ENCODE measurements at places on chromosomes 7 and 10.
A peak's percentile ranks its signal among the peaks of the same experiment; 100 is the strongest.

- peak; percentile 24 for DNase-seq
Observed at GRCh38 chr10:7408291-7409044, 2.4 kb downstream of the SFMBT2 start.

DNA sequence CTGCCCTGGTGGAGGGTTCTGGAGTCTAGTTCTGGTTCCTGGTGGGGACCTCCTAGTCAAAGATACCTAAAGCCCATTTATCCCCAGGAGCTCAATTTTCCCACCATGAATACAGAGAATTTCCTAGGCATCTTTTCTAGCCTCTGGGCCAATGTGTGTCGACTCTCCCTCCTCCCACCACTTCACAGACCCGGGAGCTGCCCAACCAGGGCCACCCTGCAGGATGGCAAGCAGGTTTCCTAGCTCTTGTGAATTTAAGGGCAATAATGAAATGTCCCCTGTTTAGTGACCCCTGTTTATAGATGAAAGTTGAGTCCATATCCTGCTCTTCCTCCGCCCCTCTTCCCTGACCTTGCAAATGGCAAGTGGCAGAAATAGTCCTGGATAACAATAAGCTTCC lies 9.4 kb downstream of the DLX5 start:
- no peak for DNase-seq

DNA sequence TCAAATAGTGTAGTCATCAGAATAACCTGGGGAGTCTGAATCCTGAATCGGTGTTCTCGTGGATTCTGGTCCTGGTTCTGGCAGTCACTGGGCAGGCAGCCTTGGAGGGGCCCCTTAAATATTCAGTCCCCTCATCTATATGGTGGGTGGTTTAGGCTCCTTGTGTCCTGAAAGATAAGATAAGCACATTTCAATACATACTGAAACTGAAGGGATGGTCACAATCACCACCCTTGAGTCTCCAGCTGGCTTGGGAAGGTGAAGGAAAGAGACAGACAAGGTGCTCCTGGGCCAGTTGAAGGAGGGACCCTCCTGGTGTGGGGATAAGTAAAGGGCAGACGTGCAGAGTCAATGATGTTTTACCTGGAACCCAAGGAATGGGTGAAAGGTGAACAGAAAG lies 146.7 kb downstream of the CXCL12 start:
- DNase-seq = no peak

- DNase-seq = no peak
Observed at GRCh38 chr7:48617508-48617907, 306.8 kb upstream of the CDC14C start.

GRCh38 chr10:60130130-60130579 lies 223.8 kb upstream of the CCDC6 start:
- no peak for DNase-seq

DNA sequence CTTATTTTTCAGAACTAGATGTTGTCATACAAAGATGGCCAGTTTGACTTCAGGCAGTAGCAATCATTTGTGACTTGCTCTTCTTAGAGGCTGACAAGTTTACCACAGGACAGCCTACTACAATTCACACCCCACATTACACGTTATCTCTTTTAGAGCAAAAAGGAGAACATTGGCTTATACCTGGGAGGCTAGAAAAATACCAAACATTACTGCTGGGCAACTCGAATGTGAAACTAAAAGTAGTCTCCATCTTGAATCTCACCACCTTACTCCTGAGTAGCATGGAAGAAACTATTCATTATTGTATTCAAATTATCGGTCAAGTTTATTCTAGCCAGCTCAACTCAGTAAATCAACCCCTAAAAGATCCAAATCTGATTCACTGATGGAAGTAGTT lies 90.7 kb upstream of the TMEM26 start:
- DNase-seq = no peak

- DNase-seq = no peak
Observed at GRCh38 chr7:42869131-42870020, 42.5 kb downstream of the C7orf25 start.

GRCh38 chr7:73515178-73515577 lies 6.9 kb downstream of the BAZ1B start:
- no peak for DNase-seq

DNA sequence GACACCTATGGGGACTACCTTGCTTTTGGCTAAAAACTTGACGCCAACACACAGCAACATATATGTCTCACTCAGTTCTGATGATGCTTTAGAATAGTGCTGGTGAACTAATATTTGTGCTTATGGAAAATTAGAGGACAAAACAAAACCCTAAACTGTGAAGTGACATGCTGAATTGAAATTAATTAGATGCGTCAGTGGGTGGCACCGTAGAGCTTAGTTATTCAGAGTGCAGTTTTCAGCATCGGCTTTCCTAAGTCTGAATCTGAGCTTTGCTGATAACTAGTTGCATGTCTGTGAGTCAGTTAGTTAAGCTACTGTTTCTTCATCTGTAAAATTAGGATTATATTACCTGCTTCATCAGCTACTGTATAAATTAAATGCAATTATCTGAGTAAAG lies 245.0 kb upstream of the SORCS1 start:
- no peak for DNase-seq

DNA sequence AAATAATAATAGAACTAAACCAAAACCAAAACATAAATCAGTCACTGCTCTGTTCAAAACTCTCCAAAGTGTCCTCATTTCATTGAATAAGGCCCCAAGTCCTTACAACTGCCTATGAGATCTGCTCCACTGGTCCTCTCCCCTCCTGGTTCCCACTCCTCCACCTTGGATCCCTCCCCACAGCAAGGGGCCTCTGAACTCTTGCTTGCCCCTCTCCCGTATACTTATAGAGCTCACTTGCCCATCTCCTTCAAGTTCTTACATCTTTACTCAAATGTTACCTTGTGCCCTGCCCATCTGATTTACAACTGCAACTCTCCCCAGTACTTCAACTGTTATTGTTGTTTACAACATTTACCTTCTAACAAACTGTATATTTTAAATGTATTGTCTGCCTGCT lies 819 bp downstream of the POLD2 start:
- no peak for DNase-seq

DNA sequence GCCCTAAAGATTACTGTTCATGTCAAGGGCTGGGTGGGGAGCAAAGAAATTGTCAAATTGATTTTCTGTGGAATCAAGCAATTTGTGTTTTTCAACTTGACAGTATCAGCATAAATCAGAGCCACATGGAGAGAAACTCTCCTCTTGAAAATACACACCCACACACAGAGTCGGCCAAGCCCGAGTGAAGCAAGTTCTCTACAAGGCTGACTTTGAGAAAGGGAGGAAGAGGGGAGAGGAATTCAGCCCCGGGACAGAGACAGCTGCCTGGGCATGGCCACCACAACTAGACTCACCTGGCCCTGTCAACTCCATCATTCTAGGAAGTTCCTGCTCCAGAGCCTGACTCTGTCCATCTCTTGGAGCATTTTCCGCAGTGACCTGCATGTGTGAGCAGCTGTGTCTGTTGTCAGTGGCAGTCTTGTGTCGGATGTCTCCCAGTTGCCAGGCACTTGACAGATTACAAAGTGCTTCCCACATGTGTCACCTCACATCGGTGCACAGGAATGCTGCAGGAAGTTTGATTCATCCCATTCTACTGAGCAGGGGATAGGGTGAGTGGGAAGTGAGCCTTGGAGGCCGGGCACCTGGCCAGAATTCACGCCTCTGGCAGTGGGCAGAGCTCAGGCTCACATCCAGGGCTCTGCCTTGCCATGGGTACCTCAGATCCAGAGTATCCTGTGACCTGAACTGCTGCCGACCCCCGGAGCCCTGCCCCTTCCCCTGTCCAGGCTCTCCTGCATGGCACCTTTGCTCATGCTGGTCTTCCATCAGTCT lies 37.9 kb downstream of the ADAM12 start:
- no peak for DNase-seq

DNA sequence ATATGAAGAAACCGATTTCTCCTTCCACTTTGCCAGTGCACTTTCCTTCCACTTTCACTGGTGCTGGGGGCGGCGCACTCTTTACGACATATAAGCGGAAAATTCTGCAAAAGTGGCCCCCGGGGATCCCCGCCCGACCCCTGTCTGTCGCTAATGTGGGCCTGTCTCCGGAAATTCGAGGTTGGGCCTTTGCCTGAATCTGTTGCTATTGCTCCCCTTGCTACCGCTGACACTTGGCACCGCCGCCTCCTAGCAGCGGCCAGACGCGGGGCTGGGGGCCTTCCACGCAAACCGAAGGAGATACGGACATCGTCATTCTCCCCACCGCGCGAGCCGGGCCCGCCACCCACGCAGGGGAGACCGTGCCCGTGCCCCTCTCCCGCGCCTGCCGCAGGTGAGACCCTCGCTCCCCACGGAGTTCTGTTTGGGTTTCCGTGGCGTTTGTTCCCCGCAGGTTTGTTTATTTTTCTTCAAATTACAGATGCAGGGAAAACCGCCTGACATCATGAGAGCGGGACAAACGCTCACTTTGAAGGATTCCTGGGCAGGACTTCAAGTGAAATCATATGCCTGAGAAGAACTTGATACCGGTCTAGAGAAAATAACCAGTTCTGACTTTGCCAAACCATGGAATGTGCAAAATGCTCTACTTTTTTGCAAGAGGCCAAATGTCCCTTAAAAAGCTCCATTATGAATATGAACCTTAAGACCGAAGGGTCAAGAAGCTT lies 5.0 kb downstream of the TWIST1 start:
- no peak for DNase-seq

DNA sequence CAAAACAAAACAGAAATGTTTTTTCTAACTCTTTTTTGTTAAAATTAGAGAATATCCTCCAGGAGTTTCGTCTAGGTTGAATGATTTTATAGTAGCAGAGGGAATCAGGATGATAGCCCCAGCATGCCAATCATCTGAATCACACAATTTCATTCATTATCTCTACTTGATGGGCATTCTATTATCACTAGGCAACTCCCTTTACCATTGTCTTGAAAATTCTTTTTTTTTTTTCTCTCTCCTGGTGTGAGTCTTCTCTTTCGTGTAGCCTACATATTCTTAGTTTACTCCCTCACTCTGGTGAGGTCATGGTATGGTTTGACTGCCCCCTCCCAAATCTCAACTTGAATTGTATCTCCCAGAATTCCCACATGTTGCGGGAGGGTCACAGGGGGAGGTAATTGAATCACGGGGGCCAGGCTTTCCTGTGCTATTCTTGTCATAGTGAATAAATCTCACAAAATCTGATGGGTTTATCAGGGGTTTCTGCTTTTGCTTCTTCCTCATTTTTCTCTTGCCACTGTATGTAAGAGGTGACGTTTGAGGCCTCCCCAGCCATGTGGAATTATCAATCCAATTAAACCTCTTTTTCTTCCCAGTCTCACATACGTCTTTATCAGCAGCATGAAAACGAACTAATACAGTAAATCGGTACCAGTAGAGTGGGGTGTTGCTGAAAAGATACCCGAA lies 105.0 kb downstream of the OTUD1 start:
- DNase-seq = no peak

- no peak for DNase-seq
Observed at GRCh38 chr7:22546769-22547168, 46.8 kb upstream of the STEAP1B start.

DNA sequence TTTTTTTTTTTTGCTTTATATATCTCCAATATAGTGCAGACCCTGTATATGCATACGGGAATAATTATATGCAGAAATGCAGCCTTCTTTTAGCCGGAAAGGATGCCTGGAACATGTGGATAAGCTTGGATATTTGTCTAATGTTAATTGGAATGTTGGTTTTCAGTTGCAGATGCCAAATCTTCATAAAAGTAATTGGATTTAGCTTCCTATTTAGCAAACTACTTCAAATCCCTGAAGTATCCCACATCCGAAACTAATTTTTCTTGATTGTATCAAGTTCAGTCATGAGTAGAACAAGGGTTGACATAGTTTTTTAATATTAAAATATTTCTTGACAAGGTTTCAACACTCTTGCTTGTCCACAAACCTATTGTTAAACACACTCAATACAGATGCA lies 281.7 kb downstream of the BBS9 start:
- no peak for DNase-seq

DNA sequence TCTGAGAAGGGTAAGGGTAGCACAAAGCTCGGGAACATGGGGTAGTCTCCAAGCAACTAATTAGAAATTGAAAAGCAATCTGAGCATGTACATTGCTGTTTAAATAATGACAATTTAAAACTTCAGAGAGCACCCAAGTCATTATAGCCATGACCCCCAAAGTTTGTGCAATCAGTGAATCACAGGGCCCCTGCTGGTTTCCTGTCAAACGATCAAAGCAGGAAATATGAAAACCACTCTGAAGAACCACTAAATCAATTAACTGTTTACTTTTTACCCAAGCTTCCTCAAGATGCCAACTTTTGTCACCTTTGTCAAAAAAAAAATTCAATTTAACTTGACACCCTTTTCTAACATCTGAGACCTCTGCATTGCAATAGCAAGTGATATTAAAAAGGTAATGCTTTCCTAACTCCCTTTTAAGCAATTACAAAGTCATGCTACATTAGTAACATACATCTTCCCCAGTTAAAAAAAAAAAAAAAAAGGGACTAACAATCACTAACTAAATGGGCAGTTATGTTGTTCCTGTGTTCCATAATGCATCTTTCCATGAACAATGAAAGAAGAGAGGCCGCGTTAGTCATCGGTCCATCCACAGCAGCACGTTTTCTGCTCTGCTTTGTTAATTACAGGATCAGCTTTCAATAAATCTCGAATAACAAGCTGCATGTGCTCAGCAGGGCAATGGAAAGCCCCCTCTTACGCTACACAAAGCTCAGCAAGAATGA lies 80.6 kb downstream of the ETV1 start:
- DNase-seq = no peak

GRCh38 chr7:44748045-44748947 lies at the start of gene ZMIZ2:
TSS of gene ZMIZ2 (plus strand) at chr7:44748847. CDS start at chr7:44756250, 7,403 bp downstream.
- peak; percentile 94 for DNase-seq

- no peak for DNase-seq
Observed at GRCh38 chr10:88968391-88968790, 15.8 kb upstream of the ACTA2 start.

DNA sequence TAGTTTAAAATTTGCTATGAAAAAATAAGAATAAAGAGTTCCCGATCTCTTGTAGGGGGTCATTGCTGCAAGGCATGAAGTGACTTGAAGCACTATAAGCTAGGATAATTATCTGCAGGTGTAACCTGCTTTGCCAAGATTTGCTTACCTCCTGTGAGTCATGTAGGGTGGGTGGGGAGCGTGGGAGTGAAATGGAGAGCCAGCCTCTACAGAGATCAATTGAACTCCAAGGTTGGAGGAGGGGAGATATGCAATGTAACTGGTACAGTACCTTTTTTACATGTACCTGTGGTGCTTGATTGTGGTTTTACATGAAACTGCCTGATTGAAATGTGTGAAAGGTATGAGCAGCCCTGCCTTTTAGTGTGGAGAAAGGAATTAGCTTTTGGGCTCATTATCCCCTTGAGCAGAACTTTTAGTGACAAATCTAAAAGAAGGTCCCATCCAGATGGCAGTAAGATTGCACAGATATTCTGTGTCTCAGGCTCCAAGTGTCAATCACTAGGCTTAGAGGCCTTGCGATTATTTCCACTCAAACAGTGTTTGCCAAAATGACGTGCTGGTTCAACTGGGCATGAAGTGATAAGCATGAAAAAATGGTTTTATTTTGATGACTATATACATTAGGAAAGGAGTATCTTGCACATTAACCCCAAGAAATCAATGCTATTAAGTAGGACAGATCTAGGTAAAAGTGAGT lies 138.6 kb upstream of the GRB10 start:
- DNase-seq = no peak

Measured in activated naive CD4-positive, alpha-beta T cell (primary cell).